GM12878 (cell line): ENCODE measurements at places on chromosomes 1 and 21. TPM values are rescaled to one million over a fixed set of nuclear protein-coding genes. Genes with fewer than 3 reads are reported as not detected.

- no peak overlapping the region for H3K27ac ChIP-seq
- no peaks in the 10 kb centered on the region for H3K36me3 ChIP-seq
- no peaks in the 10 kb centered on the region for H3K27me3 ChIP-seq
- H3K4me1 ChIP-seq: no peaks in the 10 kb centered on the region
- no peak for DNase-seq
Observed at GRCh38 chr1:163796394-163796821, 474.7 kb downstream of the NUF2 start.

The ROR1 gene
- total RNA-seq: 0.05 and 0.08 TPM in 2 replicates

- H3K4me3 ChIP-seq: no peak overlapping the region
- no peaks in the 10 kb centered on the region for H3K4me1 ChIP-seq
- no peak for DNase-seq
Observed at GRCh38 chr1:225409051-225409450, 18.8 kb downstream of the LBR start.

- DNase-seq: no peak
- no peak overlapping the region for H3K4me3 ChIP-seq
- H3K4me1 ChIP-seq: peaks cover 8% of the 10 kb centered on the region
Observed at GRCh38 chr1:54289712-54290233, 89.8 kb downstream of the MRPL37 start.

DNA sequence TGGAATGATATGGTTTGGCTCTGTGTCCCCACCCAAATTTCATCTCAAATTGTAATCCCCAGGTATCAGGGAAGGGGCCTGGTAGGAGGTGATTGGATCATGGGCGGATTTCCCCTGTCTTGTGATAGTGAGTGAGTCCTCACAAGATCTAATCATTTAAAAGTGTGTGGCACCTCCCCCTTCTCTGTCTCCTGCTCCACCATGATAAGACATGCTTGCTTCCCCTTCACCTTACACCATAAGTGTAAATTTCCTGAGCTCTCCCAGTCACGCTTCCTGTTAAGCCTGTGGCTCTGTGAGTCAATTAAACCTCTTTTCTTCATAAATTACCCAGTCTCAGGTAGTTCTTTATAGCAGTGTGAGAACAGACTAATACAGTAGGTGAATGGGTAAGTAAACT is 109.3 kb downstream of the DMRTB1 start:
- H3K27ac ChIP-seq: no peak overlapping the region
- no peak for DNase-seq
- H3K36me3 ChIP-seq: no peaks in the 10 kb centered on the region
- no peaks in the 10 kb centered on the region for H3K4me1 ChIP-seq
- H3K27me3 ChIP-seq: peaks cover 3% of the 10 kb centered on the region; the same call in 1 of the 2 replicates

DNA sequence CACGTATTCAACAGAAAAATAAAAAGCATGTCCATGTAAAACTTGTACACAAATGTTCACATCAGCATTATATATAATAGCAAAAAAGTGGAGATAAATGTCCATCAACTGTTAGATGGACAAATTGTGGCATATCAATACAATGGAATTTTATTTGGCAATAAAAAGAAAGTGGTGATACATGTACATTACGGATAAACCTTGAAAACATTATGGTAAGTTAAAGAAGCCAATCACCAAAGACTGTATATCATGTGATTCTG is 76.9 kb downstream of the EIF4G3 start:
- H3K27ac ChIP-seq: no peak overlapping the region
- H3K4me1 ChIP-seq: peaks cover 3% of the 10 kb centered on the region; the same call in 1 of the 2 replicates
- H3K36me3 ChIP-seq: no peaks in the 10 kb centered on the region
- H3K27me3 ChIP-seq: no peaks in the 10 kb centered on the region

- no peak for DNase-seq
- H3K27ac ChIP-seq: no peak overlapping the region
- H3K36me3 ChIP-seq: no peaks in the 10 kb centered on the region
- H3K4me1 ChIP-seq: 0 out of 2 replicates have a peak, but pooled peaks cover 4% of the 10 kb centered on the region
- no peaks in the 10 kb centered on the region for H3K27me3 ChIP-seq
Observed at GRCh38 chr1:40838045-40838979, 23.9 kb downstream of the CITED4 start.

The ADIPOR1 gene
- total RNA-seq: 53.2 and 56.1 TPM in 2 replicates

The ADAMTSL4 gene
- 0.15 and 0.21 TPM in 2 replicates for total RNA-seq

The MYOG gene
- not detected in 2 replicates for total RNA-seq

The HES5 gene
- 0.15 TPM in 1 of 2 replicates, not detected in the other for total RNA-seq

GRCh38 chr1:28286111-28286510 is 26.8 kb downstream of the SESN2 start:
- H3K27ac ChIP-seq: no peak overlapping the region
- no peak overlapping the region for H3K4me3 ChIP-seq
- no peaks in the 10 kb centered on the region for H3K4me1 ChIP-seq
- H3K36me3 ChIP-seq: 0 out of 2 replicates have a peak, but pooled peaks cover 4% of the 10 kb centered on the region
- no peaks in the 10 kb centered on the region for H3K27me3 ChIP-seq

The OR14K1 gene
- total RNA-seq: not detected in 2 replicates

The ENAH gene
- 0.40 and 0.62 TPM in 2 replicates for total RNA-seq

GRCh38 chr1:203206129-203206687 is 19.7 kb upstream of the CHI3L1 start:
- no peak overlapping the region for H3K27ac ChIP-seq
- H3K4me3 ChIP-seq: no peak overlapping the region
- no peaks in the 10 kb centered on the region for H3K4me1 ChIP-seq
- H3K27me3 ChIP-seq: no peaks in the 10 kb centered on the region; the same call in 1 of the 2 replicates
- DNase-seq: no peak
- H3K36me3 ChIP-seq: no peaks in the 10 kb centered on the region
